ENCODE measurements at places on chromosomes 6 and 20. TPM values are rescaled to one million over a fixed set of nuclear protein-coding genes. Genes with fewer than 3 reads are reported as not detected.

GRCh38 chr20:39568109-39568508 lies 606.0 kb downstream of the DHX35 start:
- no peak overlapping the region for H3K27ac ChIP-seq
- no peak for DNase-seq
- H3K4me1 ChIP-seq = no peaks in the 10 kb centered on the region

DNA sequence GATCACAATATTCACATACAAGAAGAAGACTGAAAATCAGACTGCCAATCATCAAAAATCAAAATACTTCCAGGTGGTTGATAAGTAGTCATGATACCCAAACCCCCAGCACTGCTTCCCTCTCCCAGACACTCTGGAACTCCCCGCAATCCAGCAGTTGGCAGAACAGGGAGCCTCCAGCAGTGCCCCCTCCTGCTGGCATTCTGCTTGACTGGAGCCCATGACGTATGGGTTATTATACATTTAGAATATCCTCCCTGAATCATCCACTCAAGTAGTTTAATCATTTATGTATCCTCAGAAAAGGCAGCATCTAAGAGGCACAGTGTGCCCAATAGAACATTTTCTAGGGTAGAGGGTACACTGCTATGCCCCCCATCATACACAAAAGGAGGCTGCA lies 9.3 kb upstream of the OGFRL1 start:
- H3K27ac ChIP-seq = no peak overlapping the region
- no peak for DNase-seq
- no peaks in the 10 kb centered on the region for H3K4me1 ChIP-seq
- no peak overlapping the region for H3K4me3 ChIP-seq
- H3K36me3 ChIP-seq = no peaks in the 10 kb centered on the region

GRCh38 chr6:99993533-99994251 lies at the start of gene MCHR2:
TSS of gene MCHR2 (minus strand) at chr6:99994223. CDS start at chr6:99956147, 38,076 bp downstream.
- DNase-seq = no peak
- no peaks in the 10 kb centered on the region for H3K36me3 ChIP-seq
- no peaks in the 10 kb centered on the region for H3K4me1 ChIP-seq
- no peaks in the 10 kb centered on the region for H3K27me3 ChIP-seq
- no peak within 1 kb of the TSS for H3K4me3 ChIP-seq

DNA sequence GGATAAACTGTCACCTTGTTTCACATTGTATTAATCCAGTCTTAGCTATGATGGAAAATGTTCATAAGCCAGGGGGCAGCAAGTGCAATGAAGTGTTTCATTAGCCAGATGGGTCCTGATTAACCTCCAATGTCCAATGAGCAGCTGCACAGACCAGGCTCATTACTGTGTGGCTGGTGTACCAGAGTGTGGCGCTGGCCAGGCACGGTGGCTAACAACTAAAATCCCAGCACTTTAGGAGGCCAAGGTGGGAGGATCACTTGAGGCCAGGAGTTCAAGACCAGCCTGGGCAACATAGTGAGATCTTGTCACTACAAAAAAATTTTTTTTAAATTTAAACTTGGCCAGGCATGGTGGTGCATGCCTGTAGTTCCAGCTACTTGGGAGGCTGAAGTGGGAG lies 201.7 kb upstream of the FOXQ1 start:
- no peak for DNase-seq
- H3K4me1 ChIP-seq = no peaks in the 10 kb centered on the region
- no peak overlapping the region for H3K27ac ChIP-seq
- no peak overlapping the region for H3K4me3 ChIP-seq
- no peaks in the 10 kb centered on the region for H3K27me3 ChIP-seq
- no peaks in the 10 kb centered on the region for H3K36me3 ChIP-seq

DNA sequence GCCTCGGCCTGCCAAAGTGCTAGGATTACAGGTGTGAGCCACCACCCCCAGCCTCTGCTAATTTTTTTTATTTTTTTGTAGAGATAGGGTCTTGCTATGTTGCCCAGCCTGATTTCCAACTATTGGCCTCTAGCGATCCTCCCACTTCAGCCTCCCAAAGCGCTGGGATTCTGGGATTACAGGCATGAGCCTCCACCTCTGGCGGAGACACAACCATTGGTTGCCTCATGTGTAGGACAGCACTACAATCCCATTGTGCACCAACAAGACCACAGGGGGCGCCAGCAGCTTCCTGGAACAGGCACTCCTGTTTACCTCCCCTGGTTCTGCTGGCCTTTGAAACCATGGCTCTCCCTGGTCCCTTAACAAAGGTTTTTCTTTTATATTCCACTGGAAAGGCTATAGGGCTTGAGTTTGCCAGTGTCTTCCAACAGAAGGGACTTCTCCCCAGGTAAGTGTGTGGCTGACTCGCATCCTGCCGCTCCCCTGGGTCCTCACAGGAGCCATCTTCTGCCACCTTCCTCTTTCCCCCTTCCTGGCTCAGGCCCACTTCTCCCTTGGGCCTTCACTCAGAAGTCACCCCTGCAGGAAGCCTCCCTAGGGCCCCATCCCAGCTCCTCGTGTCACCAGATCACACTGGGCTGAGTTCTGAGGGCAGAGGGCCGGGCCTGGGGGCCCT lies 39.2 kb upstream of the TLDC2 start:
- H3K36me3 ChIP-seq = no peaks in the 10 kb centered on the region
- no peak overlapping the region for H3K27ac ChIP-seq
- no peaks in the 10 kb centered on the region for H3K27me3 ChIP-seq
- H3K4me1 ChIP-seq = peaks cover 5% of the 10 kb centered on the region
- no peak overlapping the region for H3K4me3 ChIP-seq

Gene KCNG1
- not detected for total RNA-seq

Gene LMBRD1
- 28.9 TPM for total RNA-seq

GRCh38 chr20:20000211-20000968 lies 16.8 kb upstream of the NAA20 start:
- peaks cover 7% of the 10 kb centered on the region for H3K4me1 ChIP-seq
- H3K4me3 ChIP-seq = no peak overlapping the region
- no peak for DNase-seq
- H3K27ac ChIP-seq = no peak overlapping the region

Gene CARMIL1
- total RNA-seq = 9.3 TPM

DNA sequence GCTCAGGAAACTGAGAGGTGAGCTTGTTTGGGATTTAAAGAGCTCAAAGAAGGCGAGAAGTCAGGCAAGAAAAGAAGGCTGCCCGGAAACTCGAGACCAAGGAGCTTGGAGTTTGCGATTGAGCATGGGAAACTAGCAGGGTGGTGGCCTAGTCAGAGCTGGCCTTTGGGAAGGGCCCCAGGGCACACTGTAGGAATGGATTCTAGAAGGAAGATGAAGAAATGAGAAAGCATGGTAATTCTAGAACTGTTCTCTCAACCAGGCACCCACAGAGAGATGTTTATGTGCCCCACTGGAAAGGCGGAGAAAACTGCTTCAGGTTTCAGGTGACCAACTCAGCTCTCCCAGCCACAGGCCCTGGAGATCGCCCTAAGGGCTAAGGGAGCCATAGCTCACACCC lies 126.2 kb downstream of the FOXO3 start:
- no peaks in the 10 kb centered on the region for H3K36me3 ChIP-seq
- no peak overlapping the region for H3K4me3 ChIP-seq
- no peak overlapping the region for H3K27ac ChIP-seq
- DNase-seq = no peak
- no peaks in the 10 kb centered on the region for H3K27me3 ChIP-seq

Gene PNPLA1
- not detected for total RNA-seq

Gene GDAP1L1
- total RNA-seq = not detected

DNA sequence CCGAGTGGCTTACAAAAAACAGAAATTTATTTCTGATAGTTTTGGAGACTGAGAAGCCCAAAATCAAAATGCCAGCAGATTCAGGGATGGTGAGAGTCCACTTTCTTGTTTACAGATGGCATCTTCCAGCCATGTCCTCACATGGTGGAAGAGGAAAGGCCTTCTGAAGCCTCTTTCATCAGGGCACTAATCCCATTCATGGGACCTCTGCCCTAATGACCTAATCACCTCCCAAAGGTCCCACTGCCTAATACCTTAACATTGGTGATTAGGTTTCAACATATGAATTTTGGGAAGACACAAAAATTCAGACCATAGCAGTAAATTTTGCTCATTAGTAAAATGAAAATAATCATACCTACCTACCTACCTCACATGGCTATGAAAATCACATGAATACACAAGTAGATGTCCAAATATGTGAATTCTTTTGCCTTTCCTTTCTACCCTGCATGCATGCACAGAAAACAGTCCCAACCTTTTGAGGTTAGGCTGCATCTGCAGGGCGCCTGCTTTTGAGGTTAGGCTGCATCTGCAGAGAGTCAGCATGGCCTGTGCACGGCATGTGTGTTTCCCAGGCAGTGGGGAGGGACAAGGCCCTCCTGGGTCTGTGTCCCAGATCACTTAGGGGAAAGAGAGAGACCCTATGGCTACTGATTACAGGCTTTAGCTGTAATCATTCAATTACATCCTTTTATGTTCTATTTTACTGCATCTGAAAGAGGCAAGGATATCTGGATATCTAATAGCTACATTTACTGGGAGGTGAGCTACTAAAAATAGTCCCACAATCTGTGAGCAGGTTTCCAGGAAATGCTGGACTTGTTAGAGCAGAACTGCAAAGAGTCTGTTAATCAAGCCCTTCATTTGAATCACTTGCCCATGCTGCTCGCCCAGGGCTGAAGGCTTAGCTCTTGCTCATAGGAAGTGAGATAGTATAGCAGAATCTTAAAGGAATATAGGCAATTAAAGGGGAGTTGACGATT lies 497.7 kb upstream of the MARCKS start:
- no peak for DNase-seq
- no peaks in the 10 kb centered on the region for H3K27me3 ChIP-seq
- H3K4me3 ChIP-seq = no peak overlapping the region
- H3K36me3 ChIP-seq = no peaks in the 10 kb centered on the region
- no peaks in the 10 kb centered on the region for H3K4me1 ChIP-seq

Gene SULF2
- total RNA-seq = 0.94 TPM

Gene NOTCH4
- total RNA-seq = 0.81 TPM

- H3K27me3 ChIP-seq = no peaks in the 10 kb centered on the region
- no peak overlapping the region for H3K27ac ChIP-seq
- H3K4me1 ChIP-seq = no peaks in the 10 kb centered on the region
- no peaks in the 10 kb centered on the region for H3K36me3 ChIP-seq
- no peak for DNase-seq
Measured at GRCh38 chr20:60395991-60396390, 437.8 kb downstream of the CDH26 start.

- no peaks in the 10 kb centered on the region for H3K36me3 ChIP-seq
- H3K4me3 ChIP-seq = no peak overlapping the region
- no peak for DNase-seq
Measured at GRCh38 chr6:55941702-55942101, 66.3 kb upstream of the BMP5 start.

DNA sequence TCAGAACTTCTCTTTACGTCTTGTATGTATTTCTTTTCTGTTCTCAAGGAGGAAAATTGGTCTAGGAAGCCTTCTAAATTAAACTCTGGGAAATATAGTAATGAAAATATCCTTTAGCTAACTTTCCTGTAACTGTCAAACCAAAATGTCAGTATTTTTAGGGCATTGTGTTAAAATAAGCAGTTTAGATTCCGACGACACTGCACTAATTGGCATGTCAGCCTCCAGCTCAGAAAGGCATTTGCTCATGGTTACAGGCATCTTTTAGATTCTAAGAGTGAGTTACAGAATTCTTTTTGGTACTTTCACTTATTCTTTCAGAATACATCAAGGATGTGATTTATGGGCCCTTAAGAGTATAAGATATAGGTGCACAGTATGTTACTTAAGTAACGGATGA lies 26.1 kb upstream of the VAPB start:
- peaks cover 47% of the 10 kb centered on the region for H3K36me3 ChIP-seq
- H3K27me3 ChIP-seq = no peaks in the 10 kb centered on the region
- no peak overlapping the region for H3K27ac ChIP-seq
- H3K4me1 ChIP-seq = no peaks in the 10 kb centered on the region
- H3K4me3 ChIP-seq = no peak overlapping the region

All from naive thymus-derived CD4-positive, alpha-beta T cell (primary cell).